ENCODE measurements at places on chromosomes 5 and 9.

DNA sequence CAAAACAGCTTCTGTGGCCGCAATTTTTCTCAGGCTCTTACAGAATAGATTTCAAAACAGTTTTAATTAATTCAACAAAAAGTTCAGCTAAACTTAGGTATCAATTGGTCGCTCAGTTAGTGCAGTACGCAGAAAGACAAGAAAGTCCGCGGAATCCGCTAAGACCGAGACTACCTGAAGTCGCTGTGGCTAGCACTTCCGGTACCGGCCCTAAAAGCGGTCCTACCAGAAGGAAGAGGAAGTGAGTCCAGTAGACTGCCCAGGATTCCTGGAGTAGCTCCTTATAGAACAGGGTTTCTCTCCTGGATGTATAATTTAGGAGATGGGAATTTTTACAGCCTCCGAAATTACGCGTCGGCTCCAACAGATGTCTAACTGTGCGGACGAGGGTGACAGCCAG is 16.6 kb upstream of the PCDHB2 start:
- no peak for DNase-seq

GRCh38 chr5:86557920-86558319 is 59.8 kb upstream of the COX7C start:
- no peak for DNase-seq

GRCh38 chr9:114852050-114852594 is 46.3 kb upstream of the TNFSF15 start:
- DNase-seq = no peak

DNA sequence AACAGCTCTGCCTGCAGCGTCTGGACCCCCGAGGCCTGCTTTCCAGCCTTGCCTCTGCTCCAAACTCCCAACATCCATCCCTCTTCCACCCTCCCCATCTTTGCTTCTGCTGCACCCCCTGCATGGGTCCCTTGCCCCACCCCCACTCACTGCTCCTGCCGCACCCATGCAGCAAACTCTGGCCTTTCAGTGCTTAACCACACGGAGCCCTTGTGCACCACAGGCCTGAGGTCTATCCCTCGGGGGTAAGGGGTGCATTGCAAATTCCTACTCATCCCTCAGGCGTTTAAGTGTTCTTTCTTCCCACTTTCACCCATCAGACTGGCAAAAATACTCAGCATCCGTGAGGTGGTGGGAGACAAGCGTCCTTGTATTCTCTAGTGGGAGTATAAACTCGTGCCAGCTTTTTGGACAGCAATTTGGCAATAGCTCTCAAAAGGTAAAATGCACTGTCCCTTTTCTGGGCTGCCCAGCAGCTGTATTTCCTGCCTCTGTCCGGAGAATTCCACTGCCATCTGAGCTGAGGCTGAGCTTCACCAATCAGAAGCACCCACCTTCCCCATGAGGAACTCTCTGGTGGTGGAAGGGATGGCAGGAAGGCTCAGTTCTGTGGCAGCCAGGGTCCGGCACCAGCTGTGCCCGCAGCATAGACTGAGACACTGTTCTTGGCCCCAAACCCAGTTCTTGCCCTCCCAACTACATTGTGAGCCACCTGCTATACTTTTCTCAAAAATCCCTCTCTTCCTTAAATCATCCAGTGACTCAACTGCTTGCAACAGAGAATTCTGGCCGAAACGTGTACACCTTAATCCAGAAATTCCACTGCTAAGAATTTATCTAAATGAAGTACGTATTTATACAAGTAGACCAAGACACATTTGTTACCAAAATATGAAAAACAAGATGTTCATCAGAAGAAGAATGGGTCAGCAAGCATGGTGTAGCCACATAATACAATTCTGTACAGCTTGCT is 15.0 kb downstream of the PSMB7 start:
- no peak for DNase-seq

DNA sequence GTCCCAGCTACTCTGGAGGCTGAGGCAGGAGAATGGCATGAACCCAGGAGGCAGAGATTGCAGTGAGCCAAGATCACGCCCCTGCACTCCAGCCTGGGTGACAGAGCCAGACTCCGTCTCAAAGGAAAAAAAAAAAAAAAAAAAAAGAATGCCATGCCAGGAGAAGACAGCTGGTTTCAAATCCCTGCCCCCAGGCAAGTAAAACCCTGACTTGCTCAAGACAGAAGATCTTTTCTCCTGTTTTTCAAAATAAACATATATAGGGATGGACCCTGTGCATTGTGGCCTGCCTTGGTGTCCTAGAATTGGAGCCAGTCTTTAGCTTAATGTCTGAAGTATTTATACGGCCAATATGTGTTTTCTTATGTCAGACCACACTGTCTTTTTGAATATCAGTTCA is 177.1 kb downstream of the NR3C1 start:
- no peak for DNase-seq

- DNase-seq = no peak
Observed at GRCh38 chr5:146185161-146185560, 2.7 kb upstream of the LARS1 start.

GRCh38 chr9:113853333-113853732 is 22.8 kb upstream of the ZNF618 start:
- no peak for DNase-seq
